ENCODE measurements at places on chromosomes 1 and 21.
A peak's percentile ranks its signal among the peaks of the same experiment; 100 is the strongest.

DNA sequence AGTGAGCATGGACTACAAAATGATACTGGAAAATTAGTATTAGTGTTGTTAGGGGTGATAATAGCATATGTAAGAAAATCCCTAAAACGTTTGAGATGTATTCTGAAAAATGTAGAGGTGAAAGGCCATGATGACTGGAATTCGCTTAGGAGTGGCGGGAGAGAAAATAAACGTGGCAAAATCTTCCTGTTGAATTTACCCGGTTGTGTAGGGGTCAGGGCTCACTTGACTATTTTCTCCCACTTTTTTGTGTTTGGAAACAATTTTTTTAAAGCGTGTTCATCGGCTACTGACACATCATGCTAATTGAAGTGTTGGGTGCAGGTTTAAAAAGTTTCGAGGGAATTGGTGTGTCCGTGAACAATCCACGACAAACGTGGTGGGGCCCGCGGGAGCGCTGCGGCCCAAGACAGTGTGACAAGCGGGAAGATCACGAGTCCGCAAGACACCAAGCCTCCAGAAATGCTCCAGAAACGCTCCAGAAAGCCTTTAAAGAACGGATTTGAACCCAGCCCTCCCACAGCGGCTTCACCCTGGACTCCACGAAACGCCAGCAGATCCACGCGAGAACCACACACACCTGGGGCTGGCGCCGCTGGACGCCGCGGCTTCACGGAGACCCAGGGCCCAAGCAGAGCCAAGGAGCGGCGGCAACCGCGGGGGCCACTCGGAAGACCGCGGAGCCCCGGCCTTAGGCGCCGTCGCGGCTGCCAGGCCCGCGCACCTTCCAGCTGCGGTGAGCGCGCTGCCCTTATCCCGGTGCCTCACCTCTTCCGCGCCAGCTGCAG lies 573 bp downstream of the PSMG1 start:
- H3K4me3 ChIP-seq = peak overlapping the region; percentile 99
- H3K27me3 ChIP-seq = no peaks in the 10 kb centered on the region
- peak; percentile 18 for DNase-seq
- H3K27ac ChIP-seq = peak overlapping the region; percentile 95
- peaks cover 33% of the 10 kb centered on the region for H3K4me1 ChIP-seq

DNA sequence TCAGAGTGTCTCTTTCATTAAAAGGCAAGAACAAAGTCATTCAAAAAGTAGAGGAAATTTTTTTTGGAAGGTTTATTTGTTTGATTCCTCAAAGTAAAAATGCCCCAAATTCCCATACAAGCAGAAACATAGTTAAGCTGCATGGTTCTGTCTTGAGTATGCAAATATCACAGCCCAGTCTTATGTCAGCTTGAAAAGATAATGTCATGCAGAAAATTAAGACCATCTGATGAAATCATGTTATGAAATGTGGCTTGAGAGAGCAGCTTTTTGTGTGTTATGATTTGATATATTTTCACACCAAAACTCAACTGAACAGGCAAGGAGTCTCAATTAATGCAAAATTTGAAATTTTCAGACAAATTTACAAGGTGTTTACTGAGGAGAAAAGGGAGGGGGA lies 411.0 kb downstream of the LMO4 start:
- no peaks in the 10 kb centered on the region for H3K36me3 ChIP-seq
- H3K27me3 ChIP-seq = no peaks in the 10 kb centered on the region
- no peak overlapping the region for H3K27ac ChIP-seq
- H3K4me1 ChIP-seq = no peaks in the 10 kb centered on the region

DNA sequence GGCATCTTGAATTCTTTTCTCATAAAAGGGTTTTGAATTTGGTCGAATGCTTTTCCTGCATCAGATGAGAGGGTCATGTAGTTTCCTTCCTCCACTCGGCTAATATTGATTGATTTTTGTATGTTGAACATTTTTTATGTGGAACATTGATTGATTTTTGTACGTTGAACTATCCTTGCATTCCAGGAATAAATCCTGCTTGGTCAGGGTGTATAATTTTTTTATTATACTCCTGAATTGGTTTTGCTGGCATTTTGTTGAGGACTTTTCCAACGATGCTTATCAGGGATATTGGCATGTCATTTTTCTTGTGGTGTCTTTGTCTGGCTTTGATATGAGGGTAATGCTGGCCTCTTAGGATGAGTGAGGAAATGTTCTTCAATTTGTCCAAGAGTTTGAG lies 8.5 kb downstream of the TMEM240 start:
- H3K4me1 ChIP-seq = no peaks in the 10 kb centered on the region
- no peak overlapping the region for H3K4me3 ChIP-seq
- peaks cover 51% of the 10 kb centered on the region for H3K36me3 ChIP-seq

DNA sequence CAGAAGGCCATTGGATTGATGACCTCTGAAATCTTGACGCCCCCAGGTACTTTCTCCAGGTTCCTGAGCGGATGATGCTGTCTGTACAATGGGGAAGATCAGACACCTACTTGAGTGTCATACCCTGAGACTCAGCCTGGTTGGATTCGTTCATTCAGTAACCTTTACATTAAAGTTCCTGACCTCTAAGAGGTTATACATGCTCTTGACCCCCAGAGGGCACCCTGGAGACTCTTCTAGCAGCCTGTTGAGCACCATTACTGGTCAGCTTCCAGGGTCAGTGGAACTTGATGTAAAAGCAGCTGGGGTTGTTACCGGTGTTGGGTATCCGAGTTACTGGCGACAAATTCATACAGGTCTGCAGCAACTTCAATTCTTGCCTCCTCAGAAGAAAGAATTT lies 114.3 kb upstream of the ZNF678 start:
- peaks cover 6% of the 10 kb centered on the region for H3K4me1 ChIP-seq
- H3K27me3 ChIP-seq = peaks cover 6% of the 10 kb centered on the region
- no peak overlapping the region for H3K27ac ChIP-seq
- no peaks in the 10 kb centered on the region for H3K36me3 ChIP-seq
- no peak overlapping the region for H3K4me3 ChIP-seq
- peak; percentile 80 for DNase-seq

GRCh38 chr1:235052067-235053008 lies 76.3 kb downstream of the TOMM20 start:
- peaks cover 19% of the 10 kb centered on the region for H3K4me1 ChIP-seq
- no peaks in the 10 kb centered on the region for H3K27me3 ChIP-seq
- no peak overlapping the region for H3K27ac ChIP-seq
- no peak overlapping the region for H3K4me3 ChIP-seq

DNA sequence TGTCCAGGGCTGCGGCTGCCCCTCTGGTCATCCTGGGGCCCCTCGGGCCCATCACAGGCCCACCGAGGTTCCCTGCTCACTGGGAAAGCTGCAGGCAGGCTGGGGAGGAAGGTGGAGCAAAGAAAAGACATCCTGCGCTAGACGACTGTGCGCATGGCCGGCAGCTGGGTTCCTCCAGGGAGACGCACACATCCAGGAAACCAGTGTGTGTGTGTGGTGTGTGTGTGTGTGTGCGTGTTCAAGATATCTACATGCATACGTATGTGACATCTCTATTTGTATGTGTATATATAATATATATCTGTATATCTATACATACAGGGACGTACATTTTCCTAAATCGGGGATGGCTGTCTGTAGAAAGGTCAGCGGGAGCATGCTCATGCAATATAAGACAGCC lies 63.7 kb downstream of the ACOT7 start:
- H3K4me1 ChIP-seq = peaks cover 6% of the 10 kb centered on the region
- no peak overlapping the region for H3K4me3 ChIP-seq
- no peaks in the 10 kb centered on the region for H3K27me3 ChIP-seq
- H3K27ac ChIP-seq = no peak overlapping the region
- H3K36me3 ChIP-seq = peaks cover 35% of the 10 kb centered on the region
- no peak for DNase-seq

DNA sequence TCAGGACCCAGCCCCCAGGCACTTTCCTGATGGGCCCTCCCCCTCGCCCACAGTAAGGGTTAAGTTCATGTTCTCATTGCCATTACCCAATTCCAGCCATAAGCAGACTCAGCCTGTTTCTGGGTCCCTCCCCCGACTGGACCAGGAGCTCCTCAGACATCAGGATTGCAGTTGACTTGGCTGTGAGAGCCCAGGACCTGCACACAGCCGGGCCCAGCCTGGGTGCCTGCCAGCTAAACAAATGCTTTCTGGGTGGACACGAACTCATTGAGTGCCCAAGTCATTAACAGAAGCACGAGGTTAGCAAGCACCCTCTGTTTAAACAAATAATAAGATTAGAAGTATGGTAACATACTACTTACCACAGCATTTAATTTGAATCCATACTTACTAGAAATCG lies 147.9 kb upstream of the POU3F1 start:
- no peak for DNase-seq
- H3K4me1 ChIP-seq = no peaks in the 10 kb centered on the region
- no peak overlapping the region for H3K27ac ChIP-seq
- H3K36me3 ChIP-seq = no peaks in the 10 kb centered on the region
- no peak overlapping the region for H3K4me3 ChIP-seq

- no peaks in the 10 kb centered on the region for H3K36me3 ChIP-seq
- H3K27me3 ChIP-seq = peaks cover 29% of the 10 kb centered on the region
- H3K27ac ChIP-seq = no peak overlapping the region
- DNase-seq = no peak
- H3K4me3 ChIP-seq = no peak overlapping the region
These were observed 11.6 kb downstream of the BSND start for GRCh38 chr1:55010194-55010886.

DNA sequence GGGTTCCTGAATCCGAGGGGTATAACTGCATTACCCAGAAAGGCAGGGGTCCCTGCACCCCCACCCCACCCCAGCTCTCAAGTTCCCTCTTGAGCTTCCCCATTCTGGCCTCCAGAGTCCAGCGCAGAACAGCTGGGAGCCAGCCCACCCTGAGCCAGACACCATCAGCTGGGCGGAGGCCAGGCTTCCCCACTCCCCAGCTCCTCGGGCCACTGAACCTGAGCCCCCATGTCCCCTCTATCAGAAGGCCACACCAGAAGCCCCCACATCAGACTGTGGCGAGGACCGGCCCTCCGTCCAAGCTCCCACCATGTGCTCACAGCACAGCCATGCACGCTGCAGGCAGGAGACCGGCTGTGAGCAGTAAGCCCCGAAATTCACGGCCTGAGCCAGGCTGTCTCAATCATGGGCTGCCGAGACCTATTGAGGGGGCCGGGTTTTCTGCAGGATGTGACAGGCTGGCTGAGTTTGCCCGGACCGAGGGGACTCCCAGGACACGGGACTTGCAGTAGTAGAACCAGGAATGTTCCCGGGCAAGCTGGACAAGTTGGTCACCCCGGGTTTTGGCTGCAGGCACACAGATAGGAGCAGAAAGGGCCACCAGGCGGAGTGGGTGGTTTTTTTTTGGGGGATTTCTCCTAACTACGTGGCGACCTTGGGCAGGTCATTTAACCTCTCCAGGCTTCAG lies 25.5 kb upstream of the TNFRSF1B start:
- no peak for DNase-seq
- H3K36me3 ChIP-seq = peaks cover 4% of the 10 kb centered on the region
- no peak overlapping the region for H3K4me3 ChIP-seq
- peaks cover 9% of the 10 kb centered on the region for H3K4me1 ChIP-seq

DNA sequence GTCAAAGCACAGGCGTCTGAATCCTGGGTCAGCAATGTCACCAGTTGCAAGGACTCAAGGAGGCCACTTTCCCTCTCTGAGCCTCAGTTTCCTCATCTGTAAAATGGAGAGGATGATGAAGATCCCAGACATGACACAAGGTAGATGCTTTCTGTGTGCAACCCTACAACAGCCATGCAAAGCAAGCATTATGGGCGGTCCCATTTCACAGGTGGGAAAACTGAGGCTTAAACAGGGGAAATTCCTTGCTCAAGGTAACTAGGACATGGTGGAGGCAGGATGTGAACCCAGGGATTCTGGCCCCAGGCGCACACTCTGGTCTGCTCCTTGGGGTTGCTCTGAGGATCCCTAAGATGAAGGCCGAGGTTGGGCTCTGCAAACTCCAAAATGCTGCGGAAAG lies 311.0 kb downstream of the PTPRU start:
- H3K36me3 ChIP-seq = no peaks in the 10 kb centered on the region
- DNase-seq = no peak
- H3K27ac ChIP-seq = no peak overlapping the region
- no peaks in the 10 kb centered on the region for H3K27me3 ChIP-seq

GRCh38 chr1:89821322-89822108 lies 683 bp downstream of the LRRC8D start:
- peak overlapping the region; percentile 89 for H3K4me3 ChIP-seq
- H3K36me3 ChIP-seq = no peaks in the 10 kb centered on the region
- H3K27ac ChIP-seq = no peak overlapping the region
- peaks cover 40% of the 10 kb centered on the region for H3K4me1 ChIP-seq
- H3K27me3 ChIP-seq = no peaks in the 10 kb centered on the region

DNA sequence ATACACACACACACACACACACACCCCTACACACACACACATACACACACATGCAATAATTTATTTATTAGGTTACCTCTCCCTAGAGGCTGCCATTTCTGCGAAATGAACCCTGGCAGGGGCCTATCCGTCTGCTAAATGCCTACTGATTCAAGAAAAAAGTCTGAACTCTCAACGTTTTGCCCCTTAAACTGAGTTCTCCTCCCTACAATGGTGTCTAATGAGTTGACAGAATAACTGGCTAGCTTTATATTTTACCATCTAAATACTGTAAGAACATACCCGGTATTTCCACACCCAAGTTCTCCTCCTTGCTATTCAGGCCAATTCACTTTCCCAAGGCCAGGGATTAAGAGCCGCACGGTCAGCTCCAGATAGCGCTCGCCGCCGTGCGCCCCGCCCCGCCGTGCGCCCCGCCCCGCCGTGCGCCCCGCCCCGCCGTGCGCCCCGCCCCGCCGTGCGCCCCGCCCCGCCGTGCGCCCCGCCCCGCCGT lies 339 bp upstream of the RNPC3 start:
- peak overlapping the region; percentile 99 for H3K4me3 ChIP-seq
- H3K4me1 ChIP-seq = peaks cover 21% of the 10 kb centered on the region
- H3K27me3 ChIP-seq = no peaks in the 10 kb centered on the region

- H3K27ac ChIP-seq = no peak overlapping the region
- no peaks in the 10 kb centered on the region for H3K36me3 ChIP-seq
- peak overlapping the region; percentile 73 for H3K4me3 ChIP-seq
- DNase-seq = no peak
- peaks cover 77% of the 10 kb centered on the region for H3K27me3 ChIP-seq
These were observed 339 bp downstream of the LHX4 start for GRCh38 chr1:180230416-180230790.

GRCh38 chr1:158754420-158754819 lies at the start of gene OR6K6:
Gene OR6K6, plus strand, starts transcription at chr1:158754720. Its CDS starts 168 bp downstream, at chr1:158754888.
- no peaks in the 10 kb centered on the region for H3K36me3 ChIP-seq
- no peak within 1 kb of the TSS for H3K27ac ChIP-seq
- no peaks in the 10 kb centered on the region for H3K4me1 ChIP-seq
- peaks cover 91% of the 10 kb centered on the region for H3K27me3 ChIP-seq
- no peak for DNase-seq
- H3K4me3 ChIP-seq = no peak within 1 kb of the TSS

DNA sequence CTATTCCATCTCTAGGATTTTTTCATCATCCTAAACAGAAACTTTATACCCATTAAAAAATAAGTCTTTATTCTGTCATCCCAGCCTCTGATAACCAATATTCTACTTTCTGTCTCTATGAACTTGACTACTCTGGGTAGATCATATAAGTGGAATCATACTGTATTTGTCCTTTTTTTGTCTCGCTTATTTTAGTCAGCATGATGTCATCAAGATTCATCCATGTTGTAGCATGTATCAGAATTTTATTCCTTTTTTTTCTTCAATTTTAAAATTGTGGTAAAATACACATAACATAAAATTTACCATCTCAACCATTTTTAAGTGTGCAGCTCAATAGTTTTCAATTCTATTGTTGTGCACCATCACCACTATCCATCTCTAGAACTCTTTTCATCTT lies 90.0 kb downstream of the SYT14 start:
- DNase-seq = no peak
- H3K27me3 ChIP-seq = peaks cover 59% of the 10 kb centered on the region
- no peaks in the 10 kb centered on the region for H3K4me1 ChIP-seq
- H3K27ac ChIP-seq = no peak overlapping the region
- H3K4me3 ChIP-seq = no peak overlapping the region
- H3K36me3 ChIP-seq = no peaks in the 10 kb centered on the region
